ENCODE measurements at places on chromosomes 1 and 21. TPM values are rescaled to one million over a fixed set of nuclear protein-coding genes. Genes with fewer than 3 reads are reported as not detected.

GRCh38 chr1:30650968-30651320, 72.4 kb downstream of the MATN1 start:
- no peak for DNase-seq

- DNase-seq, result no peak
Measured at GRCh38 chr21:41815652-41816582, 49.1 kb upstream of the RIPK4 start.

DNA sequence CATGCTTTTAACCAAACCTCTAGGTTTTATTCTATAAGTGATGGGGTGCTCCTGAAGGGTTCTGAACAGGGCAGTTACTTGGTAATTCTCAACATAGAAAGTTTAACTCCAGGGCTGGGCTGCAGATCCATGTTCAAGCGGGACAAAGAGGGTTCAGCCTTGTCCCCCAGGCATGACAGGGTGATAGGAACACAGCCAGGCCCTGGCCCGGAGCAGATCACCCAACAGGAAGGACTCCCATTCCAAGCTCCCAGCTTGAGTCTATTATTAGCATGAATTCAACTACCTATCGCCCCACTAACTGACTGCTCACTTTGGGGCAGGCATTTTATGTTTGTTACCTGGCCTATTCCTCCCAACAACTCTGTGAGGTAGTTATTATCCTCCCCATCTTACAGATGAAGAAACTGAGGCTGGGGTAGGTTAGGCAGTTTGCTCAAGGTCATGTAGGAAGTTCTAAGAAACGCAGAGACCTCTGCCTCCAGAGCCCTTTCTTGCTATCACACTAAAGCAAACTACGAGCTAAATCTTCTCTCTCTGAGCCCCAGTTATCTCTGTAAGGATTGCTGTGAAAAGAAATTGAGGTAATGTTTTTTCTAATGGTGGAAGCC, 14.5 kb downstream of the ASAP3 start:
- DNase-seq, result no peak

Gene MAGOH
- 47.2 TPM for polyA plus RNA-seq

- DNase-seq, result peak; percentile 73
Measured at GRCh38 chr1:31745096-31745945, 18.8 kb downstream of the ADGRB2 start.

Gene KRTAP13-2
- not detected for polyA plus RNA-seq

DNA sequence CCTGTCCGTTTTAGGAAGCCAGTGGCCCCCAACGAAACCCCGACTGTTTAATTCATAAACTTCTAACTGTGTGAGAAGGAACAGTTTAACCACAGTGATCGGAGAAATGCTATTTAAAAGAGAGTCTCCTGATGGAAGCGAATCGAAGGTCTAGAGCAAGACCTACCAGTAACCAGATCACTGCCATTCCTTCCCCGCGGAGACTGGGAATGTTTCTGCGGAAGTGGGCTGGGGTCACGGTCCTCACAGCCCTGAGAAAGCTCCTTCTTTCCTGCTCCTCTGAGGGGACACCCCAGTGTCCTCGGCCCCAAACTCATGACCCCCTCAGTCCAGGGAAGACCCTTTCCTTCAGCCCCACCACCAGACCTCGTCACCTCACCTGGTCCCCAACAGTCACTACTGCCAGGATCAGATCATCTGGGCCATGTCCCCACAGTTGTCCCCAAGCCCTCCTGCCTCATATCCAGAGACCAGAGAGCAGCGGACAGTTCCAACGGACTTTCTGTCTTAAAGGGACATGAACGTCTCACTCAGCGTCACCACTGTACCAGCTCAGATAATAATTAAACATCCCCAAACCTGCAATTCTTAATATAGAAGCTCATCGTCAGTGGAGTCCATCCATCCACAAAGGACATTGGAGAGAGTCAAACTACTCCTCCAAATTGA, at the start of gene TCP10L:
Gene TCP10L, minus strand, starts transcription at position 482 of the 669 bp plus-strand sequence. CDS start 1,219 bp downstream, outside the sequence.
- DNase-seq, result no peak

GRCh38 chr1:236123563-236123962, 18.8 kb upstream of the GPR137B start:
- no peak for DNase-seq

GRCh38 chr1:151371370-151372057, 991 bp downstream of the SELENBP1 start:
- DNase-seq, result peak; percentile 81

Gene TPTE
- polyA plus RNA-seq, result not detected

DNA sequence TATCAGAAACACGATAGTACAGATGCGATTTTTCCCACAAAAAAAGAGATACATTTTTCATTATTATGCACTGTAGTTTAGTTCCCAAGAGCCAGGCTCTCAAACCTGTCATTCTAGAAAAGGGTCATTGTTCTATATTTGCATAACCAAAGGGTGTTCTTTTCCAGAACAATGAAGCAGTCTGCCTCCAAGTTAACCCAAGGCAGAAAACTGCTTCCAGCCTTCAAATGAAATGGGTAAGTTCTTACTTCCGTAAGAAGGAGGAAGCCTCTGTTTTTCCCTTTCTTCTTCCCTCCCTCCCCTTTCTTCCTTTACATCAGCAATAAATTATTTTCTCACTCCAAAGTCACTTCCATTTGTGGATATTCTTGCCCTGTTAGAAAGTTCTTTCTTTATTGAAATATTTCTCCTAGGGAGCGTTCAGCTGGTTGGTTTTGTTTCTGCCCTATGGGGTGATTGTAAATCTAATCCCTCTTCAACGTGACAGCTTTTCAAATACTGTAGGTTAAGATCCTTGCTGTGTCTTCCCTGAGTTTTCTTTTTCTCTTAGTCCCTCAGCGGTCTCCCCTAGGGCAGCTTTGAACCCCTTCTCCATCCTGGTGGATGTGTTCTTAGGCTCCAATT, 77.3 kb upstream of the PTGFRN start:
- no peak for DNase-seq

GRCh38 chr1:74780594-74780993, 47.6 kb downstream of the TYW3 start:
- DNase-seq, result no peak

DNA sequence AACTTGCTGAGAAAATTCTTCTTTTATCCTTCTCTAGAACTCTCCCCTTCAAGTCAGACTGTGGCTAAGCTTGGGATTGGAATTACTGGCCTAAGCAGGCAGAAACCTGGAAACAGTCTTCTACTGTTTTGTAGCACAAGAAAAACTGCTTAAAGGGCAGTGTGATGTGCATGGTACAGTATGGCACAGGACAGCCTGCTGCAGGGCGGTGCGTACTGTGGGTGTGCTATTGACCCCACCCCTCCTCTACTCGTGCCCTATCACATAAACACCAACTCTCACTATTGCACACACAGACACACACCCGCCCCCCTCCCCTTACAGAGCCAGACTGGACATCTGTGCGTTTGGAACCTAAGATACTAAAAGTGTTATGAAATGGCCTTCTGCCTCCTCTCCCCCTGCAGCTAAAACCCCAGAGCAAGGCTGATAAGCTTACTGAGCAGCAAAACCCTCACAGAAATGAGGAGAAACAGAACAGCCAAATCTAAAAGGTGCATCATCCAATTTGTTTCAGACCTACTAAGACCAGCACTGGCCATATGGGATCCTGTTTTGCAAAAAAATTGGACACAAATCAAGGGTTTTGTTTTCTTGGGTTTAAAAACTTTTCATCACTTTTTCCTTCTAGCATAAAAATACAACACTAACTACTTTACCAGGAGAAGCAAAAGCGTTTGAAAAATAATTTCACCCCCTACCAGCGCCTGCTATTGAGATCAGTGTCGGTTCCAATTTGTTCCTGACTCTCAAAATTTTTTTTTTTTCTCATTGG, 355.8 kb upstream of the LYPLAL1 start:
- no peak for DNase-seq

Gene TBX19
- 0.27 TPM for polyA plus RNA-seq

Gene RGS8
- polyA plus RNA-seq, result not detected

- no peak for DNase-seq
Measured at GRCh38 chr1:152035539-152036266, 1.1 kb downstream of the S100A11 start.

DNA sequence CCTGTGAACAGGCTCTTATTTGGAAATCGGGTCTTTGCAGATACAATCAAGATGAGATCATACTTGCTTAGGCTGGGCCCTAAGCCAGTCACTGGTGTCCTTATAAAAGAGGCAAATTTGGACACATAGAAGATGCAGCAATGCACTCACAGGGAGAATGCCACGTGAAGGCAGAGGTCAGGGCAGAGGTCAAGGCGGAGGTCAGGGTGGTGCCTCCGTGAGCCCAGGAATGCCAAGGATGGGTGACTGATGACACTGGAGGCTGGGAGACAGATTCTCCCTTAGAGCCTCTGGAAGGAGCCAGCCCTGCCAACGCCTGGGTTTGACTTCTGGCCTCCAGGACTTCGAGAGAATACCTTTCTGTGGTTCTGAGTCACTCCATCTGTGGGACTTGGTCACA, 22.8 kb upstream of the C1orf174 start:
- DNase-seq, result no peak

DNA sequence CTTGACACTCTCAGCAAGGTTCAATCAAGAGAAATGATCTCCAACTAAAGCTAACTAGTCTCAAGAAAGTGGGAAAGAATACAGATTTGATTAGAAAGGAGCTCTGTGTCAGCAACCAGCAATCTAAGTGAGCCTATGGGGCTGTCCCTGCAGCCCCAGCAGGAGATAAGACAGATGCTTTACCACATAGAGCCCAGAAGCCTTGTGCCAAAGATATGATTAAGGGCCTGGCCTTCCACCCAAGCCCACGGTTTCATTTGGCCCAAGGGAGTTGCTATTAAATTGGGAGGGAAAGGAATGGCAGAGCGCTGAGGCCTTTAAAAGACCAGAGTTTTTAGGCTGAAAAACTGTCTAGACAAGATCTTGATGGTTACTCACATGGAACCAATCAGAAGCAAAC, 74.8 kb downstream of the HLCS start:
- no peak for DNase-seq

All from psoas muscle (tissue), 8 donors.